T-helper 22 cell (primary cell): ENCODE measurements at places on chromosomes 6 and 20.

DNA sequence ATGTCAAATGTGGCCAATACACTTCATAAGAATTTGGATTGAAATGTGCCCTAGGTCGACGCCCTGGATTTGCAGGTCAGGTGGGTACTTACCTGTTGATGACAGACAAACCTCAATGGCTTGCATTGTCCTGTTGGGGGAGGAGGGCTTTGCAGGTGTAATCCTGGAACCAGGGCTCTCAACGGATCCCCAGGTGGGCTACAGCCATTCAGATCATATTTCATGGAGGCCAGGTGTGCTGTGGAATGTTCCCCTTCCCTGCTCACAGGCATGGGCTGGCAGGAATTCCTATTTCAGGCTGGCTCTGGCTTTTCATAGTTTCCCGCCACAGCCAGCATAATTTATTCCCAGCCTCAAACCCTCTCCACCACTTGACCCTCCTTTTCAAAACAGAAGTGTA is 254.7 kb downstream of the SMOC2 start:
- no peak for DNase-seq

DNA sequence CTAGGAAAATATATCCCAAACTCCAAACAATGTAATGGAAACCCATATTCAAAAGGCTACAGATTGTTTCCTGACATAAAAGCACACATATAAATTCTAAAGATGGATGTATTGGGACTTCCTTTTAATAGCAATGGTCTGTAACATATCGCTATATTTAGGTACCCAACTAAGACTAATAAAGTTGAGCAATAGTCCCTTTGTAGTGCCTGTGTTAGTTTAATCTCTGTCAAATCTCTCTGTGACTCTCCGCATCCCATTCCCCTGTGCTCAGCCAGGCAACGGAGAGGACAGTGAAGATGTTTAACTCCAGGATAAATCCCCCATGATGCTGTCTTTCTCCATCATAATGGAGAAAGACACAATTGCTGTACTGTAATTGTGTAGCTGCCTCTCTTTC is 19.0 kb downstream of the RCAN2 start:
- no peak for DNase-seq

- no peak for DNase-seq
These were observed 19.2 kb upstream of the SPDEF start for GRCh38 chr6:34575326-34575725.

GRCh38 chr6:119340796-119341487 is 8.6 kb downstream of the MAN1A1 start:
- no peak for DNase-seq

DNA sequence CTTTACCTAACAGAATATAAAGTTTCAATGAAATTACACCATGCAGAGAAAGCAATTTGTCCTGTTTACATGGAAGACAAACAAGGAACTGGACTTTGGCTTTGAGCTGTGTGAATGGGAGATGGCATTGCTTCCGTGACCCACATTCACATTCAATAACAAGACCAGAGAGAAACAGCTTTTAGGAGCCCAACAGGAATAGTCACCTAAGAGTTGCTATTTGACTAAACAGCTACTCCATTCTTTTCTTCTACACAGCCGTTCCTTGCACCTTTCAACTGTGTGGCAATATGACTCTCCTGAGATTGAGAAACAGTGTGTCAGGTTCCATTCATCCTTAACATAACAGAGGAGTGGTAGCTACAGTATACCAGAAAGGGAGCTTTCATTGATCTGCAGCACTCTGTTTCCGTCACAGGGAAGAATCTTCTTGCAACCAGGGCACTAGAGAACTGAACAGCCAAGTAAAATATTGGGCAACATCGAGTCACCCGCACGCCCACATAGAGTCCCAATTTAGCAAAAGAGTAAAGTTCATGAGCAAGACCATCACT is 355.1 kb downstream of the HAO1 start:
- no peak for DNase-seq

DNA sequence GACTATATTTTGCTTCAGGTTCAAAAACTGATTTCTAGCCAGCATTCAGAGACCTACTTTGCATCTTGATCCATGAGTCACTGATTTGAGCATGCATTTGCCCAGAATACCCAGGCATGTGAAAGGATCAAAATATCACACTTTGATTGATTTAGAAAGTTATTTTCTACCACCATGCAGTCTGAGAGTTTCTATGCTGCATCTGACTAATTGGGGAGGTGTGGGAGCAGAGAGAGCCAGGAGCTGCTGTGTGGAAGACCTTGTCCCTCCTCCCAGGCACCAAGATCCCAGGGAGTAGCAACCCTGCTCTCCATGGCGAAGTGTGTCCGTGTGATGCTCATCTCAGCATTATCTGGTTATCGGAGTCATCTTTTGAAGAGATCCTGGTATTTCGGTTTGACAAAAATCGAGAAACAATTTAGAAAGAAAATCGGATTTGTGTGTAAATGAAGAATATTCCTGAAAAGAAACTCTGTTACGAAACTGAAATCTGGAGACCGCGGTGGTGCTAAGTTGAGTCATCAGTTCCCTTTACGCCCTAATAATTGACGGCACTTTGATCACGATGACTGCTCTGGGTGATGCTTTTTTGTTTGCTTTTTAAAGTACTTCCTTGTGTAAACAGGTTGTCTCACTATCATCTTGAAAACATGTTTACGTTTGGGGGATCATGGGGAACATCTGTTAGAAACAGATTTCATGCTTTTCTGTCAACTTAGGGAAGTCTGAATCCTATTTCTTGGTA is 193.4 kb downstream of the BACH2 start:
- DNase-seq: peak; percentile 20

DNA sequence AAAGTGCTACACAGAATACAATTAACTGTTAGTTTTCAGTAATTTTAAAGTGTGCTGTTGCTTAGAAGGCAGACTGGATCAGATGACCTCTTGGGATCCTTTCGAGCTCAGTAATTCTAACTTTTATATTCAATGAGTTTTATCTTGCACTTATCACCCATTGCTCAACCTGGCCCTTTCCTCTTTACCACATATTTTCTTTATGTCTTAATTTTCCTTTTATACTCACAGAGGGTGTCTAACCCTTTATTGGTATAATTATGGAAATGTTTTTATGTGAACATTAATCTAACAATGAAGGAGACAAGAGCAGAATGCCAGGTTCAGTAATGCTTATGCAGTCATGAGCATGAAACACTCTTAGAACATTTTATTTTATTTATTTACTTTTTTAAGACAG is 39.7 kb upstream of the CARMIL1 start:
- no peak for DNase-seq

GRCh38 chr20:23265226-23265625 is 85.4 kb upstream of the NXT1 start:
- no peak for DNase-seq

GRCh38 chr6:117601811-117602150 is 530 bp downstream of the GOPC start:
- DNase-seq: no peak

- DNase-seq: no peak
These were observed 45.4 kb upstream of the DTNBP1 start for GRCh38 chr6:15708231-15708630.

DNA sequence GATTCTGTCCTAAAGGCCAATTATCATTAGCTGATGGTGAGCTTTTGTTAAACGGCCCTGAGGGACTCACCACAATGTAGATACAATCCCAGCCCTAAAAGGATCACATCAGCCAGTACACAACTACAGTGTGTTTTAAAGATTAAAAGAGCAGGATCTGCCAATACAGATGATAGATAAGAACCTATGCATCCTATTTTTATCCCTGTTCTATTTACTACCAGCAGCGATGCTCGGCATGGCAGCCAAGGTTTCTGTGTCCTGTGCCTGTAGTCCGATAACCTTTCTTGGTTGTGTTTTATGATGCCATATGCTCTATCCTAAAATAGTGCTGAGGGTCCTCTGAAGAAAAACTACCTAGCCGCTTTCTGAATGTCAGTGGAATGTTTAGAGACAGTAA is 289.4 kb downstream of the PHACTR1 start:
- DNase-seq: no peak

GRCh38 chr6:78031228-78031627 is 378.4 kb downstream of the MEI4 start:
- no peak for DNase-seq

DNA sequence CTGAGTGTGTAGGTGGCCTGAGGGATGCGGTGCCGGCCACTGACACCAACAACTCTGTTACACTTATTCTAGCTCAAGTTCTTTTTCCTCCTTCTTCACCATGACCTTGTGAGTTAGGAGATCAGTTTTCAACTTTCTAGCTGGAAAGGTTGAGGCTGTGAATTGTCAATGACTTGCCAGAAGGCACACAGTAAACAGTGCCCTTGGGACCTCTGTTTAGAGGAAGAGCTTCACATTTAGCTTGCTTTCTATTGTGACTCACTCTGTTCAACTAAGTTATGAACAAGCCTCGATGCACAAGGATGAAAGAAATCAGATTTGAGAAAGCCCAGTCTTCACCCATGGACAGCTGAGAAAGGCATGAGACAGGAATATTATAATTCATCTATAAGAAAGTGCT is 455.6 kb downstream of the MAFB start:
- no peak for DNase-seq

DNA sequence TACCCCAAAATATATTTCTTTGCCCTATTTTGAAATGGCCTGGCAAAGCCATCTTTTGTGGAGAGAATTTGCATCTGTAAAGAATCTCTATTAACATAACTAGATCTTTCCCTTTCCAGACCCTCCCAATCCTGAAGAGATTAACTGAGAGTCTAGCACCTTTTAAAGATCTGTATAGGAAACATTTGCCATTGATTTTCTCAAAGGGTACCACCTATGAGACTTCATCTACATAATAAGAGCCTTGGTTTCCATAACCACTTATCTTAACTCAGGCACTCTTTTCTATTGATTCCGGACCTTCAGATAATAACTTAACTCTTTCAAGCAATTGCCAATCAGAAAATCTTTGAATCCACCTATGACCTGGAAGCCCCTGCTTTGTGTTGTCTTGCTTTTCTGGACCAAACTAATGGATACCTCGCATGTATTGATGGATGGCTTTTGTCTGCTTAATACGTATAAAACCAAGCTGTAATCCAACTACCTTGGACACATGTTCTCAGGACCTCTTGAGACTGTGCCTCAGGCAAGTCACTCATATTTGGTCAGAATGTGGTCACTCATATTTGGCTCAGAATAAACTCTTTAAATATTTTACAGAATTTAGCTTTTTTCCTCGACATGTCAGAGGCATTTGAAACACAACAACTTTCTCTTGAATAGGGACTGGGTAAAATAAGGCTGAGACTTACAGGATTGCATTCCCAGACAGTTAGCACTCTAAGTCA is 31.4 kb downstream of the SLC22A2 start:
- DNase-seq: no peak
